Activated effector memory CD4-positive, alpha-beta T cell treated with Interleukin-2 at 50 U/mL for 16 hours (primary cell): ENCODE measurements at places on chromosomes 1 and 21.
A peak's percentile ranks its signal among the peaks of the same experiment; 100 is the strongest.

GRCh38 chr1:175887981-175888428, 144.6 kb upstream of the TNR start:
- DNase-seq, result no peak

DNA sequence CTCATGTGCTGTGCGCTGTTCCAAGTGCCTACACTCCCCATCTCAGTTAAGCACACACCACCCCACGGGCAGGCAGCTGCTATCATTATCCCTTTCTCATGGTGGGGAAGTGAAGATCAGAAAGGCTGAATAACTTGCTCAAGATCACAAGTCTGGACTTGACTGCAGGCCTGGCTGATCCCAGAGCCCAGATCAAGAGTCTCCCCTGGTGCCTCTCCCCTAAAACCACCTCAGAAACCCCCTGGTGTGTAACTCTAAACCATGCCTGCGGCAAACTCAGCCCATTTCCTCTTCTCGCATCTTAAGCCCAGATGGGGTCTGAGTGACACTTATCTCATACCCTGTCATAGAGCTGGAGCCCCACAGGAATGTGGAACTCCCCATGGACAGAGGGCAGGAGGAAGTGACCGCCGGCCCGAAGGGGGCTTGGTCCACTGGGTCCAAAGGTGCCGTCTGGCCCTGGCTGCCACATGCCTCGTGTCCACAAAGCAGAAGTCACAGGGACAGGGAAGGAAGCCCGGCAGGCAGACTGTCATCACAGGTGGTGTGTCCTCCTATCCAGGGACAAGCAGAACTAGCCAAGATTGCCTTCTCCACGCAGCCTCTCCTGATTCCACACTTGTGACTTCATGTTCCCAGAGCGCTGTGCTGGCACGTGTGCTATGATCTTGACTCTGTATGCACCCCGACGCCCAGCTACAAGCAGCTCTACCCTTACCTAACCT, 92.1 kb downstream of the SYF2 start:
- no peak for DNase-seq

- no peak for DNase-seq
Measured at GRCh38 chr1:241640867-241641622, 876 bp upstream of the CHML start.

GRCh38 chr1:225962440-225962975, 21.5 kb upstream of the LEFTY2 start:
- peak; percentile 29 for DNase-seq

DNA sequence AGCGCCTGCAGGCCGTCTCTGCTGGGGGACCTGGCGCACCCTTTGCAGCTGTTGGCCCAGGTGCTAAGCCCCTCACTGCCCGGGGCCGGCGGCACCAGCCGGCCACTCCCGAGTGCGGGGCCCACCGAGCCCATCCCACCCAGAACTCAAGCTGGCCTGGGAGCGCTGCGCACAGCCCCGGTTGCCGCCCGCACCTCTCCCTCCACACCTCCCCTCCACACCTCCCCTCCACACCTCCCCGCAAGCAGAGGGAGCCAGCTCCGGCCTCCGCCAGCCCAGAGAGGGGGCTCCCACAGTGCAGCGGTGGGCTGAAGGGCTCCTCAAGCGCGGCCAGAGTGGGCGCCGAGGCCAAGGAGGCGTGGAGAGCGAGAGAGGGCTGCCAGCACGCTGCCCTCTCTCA, 177.8 kb upstream of the KAZN start:
- no peak for DNase-seq

GRCh38 chr21:36113647-36114428, 21.0 kb upstream of the CBR3 start:
- DNase-seq, result peak; percentile 39

DNA sequence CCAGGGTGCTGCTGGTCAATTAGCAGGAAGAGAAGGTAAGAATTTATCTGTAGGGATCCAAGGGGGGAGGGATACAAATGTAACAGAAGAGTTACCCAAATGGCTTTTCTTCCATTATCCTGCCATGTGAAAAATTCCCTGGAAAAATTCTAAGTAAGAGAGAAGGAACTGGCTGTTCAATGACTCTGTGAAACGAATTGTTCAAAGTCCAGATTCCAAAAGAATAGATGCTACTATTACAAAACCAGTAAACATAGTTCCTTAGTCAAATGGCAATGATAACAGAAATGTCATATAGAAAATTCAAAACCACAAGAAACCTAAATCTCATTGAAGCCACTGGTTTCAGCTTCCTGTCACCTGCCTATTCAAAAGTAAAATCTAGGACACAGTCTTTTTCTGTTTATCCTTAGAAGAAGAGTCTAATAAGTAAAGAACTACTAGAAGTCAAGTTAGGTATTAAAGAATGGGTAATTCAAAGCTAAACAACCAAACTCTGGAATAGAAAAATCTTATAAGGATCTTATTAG, 102.6 kb downstream of the ZNF644 start:
- no peak for DNase-seq

DNA sequence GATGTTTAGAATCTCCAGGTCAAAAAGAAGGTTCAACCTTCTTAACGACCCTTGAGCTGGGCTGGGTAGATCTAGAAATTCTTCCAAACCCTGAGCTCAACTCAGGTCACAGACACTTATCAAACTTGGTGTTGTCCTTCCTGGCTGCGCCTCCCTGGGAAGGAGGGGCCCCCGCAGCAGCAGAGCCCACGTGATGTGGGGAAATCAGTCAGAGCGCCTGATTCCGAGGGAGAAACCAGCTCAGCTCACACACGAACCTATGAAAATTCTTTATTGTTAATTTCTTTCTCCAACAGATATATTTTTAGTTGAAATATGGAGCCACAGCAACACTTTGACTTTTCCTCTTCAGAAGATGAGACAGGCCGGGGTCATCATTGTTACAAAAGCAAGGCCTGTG, 24.3 kb upstream of the CLSTN1 start:
- DNase-seq, result no peak

DNA sequence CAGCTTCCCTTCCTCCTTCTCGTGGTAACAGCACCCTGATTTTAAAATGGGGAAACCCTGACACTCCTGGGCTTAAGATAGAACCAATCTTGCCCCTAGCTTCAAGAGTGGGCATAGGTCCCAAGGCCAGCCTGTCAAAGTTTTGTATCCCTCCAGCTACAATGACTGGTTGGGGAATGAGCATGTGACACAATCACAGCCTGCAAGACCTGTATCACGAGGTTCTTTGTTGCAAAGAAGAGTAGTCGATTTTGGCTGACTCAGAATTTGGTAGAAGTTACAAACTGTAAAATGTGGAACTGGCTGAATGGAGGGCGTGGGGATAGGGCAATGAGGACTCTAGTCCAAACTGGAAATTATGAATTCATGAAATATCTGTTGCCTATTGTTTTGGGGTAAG, 18.7 kb downstream of the CTSK start:
- no peak for DNase-seq

DNA sequence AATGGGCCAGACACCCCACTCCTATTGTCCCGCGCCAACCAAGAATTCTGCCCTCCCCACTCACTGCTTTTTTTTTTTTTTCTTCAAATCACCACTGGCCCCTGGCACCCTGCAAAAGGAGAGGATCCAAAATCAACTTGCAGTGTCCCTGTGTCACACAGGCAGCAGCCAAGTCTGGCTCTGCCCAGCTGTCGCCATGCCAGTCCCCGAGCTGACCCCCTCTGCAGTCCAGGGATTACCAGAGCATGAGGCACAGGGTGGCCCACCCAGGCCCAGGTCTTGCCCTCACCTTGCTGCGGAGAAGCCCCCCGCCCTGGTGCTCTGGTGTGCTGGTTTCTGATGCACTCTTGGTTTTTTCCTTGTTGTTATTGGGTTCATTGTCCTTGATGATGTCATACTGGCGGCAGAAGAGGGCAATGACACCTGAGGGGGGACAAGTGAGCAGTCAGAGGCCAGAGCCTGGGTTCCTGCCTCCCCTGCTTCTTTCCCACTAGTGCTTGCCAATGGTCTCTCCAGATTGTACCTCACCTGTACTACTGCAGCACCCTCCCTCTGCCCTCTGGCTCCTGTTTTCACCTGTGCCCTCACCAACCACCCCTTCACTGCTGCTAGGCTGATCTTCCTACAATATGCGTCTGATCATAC, 6.2 kb downstream of the FNDC5 start:
- no peak for DNase-seq

DNA sequence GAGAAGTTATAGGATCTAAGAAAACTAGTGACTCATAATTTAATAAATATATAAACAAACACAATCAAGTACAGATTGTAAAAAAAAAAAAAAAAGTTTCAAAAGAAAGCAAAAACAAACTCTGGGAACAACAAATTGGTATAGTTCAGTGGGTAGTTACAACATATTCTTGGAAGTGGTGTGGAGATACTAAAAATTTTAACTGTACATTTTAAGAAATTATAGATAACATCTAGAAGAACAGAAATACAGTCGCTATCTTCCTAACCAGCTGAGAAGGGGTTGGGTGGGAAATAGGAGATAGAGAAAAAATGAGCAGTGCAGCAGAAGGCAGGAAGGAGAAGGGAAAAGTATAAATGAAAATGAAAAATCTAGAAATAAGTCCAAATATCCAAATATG, 70.5 kb downstream of the LRRC8C start:
- no peak for DNase-seq

GRCh38 chr1:156072251-156072650, 10.0 kb downstream of the MEX3A start:
- no peak for DNase-seq

GRCh38 chr1:1264026-1264425, 9.6 kb downstream of the UBE2J2 start:
- DNase-seq, result no peak
